Effector CD8-positive, alpha-beta T cell (primary cell): ENCODE measurements at places on chromosomes 3 and 15.

DNA sequence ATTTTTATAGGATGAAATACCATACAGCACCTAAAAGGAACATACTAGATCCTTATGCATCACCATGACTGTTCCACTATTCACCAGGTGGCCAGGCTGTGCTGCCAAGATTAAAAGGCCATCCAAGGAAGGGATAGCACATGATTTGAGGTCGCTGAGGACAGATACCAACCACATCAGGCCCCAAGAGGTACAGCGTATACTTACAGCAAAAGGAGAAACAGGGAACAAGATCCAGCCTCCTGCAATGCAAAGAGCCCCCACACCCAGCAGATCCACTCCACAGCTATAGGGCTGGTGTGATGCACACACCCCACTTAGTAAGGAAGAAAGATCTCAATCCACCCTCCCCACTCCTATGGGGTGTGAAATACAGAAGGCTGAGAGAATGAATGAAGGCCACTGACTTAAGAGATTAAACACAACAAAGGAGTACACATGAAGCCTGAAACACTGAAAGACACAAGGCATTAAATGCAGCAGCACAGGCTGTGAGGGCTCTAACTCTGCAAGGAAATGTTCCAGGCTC, 32.0 kb upstream of the ZNF445 start:
- DNase-seq, result no peak

- no peak for DNase-seq
These were observed 30.9 kb downstream of the WNT7A start for GRCh38 chr3:13849018-13849417.

- DNase-seq, result no peak
These were observed 15.0 kb upstream of the SRP14 start for GRCh38 chr15:40053831-40054604.

DNA sequence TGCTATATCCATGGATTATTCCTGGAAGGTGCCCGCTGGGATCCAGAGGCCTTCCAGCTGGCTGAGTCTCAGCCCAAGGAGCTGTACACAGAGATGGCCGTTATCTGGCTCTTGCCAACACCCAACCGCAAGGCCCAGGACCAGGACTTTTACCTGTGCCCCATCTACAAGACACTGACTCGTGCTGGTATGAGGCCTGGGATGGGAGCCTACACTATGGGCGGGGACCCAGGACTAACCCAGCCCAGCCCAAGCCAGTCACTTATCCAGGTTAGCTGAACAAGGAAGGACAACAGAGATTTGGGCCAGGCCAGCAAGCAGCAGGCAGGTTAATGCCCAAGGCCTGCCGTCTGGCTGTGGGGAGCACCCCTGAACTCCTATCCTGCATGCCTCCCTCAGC, 45.3 kb downstream of the SEMA3G start:
- no peak for DNase-seq

- DNase-seq, result no peak
These were observed 12.4 kb upstream of the ETV5 start for GRCh38 chr3:186121278-186121677.

- DNase-seq, result no peak
These were observed 16.1 kb downstream of the ATP10A start for GRCh38 chr15:25847051-25847450.

- DNase-seq, result no peak
These were observed 143.4 kb downstream of the PTPRG start for GRCh38 chr3:61704807-61705206.

DNA sequence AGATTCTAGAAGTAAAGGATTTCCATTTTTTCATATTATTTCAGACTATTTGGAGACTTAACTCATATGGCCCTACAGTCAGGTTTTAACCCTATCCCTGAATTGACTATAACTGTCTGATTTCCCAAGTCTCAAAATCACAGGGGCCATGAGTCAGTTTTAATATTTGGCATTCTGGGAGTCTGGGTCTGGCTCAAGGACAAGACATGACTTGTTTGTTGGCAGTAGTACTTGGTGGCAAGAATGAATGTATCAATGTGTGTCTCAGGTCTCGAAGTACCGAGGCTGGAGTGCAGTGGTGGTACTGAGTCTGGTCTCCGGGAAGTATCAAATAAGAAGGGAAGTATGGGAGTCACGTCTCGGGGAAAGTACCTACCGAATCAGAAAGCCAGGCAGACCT, 10.8 kb downstream of the UMPS start:
- DNase-seq, result no peak

DNA sequence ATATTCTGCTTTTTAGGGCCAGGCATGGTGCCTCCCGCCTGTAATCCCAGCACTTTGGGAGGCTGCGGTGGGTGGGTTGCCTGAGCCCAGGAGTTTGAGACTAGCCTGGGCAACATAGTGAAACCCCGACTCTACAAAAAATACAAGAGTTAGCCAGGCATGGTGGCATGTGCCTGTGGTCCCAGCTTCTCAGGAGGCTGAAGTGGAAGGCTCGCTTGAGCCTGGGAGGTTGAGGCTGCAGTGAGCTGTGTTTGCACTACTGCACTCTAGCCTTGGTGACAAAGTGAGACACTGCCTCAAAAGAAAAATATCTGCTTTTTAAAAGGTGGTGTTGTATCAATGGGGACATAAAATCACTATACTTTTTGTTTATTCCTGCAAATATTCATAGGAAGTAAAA, 112.8 kb downstream of the C3orf38 start:
- DNase-seq, result no peak

DNA sequence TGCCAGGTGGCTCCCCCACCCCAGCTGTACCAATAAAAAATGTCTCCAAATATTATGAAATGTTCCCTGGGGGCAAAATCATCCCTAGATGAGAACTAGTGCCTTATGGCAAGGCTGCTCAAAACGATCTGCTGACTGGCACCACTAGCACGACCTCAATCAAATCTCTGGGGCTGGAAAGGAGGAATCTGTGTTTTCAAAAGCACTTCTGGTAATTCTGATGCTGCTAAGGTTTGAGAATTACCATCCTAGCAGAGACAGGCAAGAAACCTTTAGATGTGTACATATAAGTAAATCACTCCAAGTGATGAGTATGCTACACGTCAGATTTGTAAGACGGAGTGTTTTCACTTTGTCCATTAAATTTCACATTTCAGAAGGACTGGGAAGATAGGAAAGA, 360.1 kb upstream of the THRB start:
- DNase-seq, result no peak

DNA sequence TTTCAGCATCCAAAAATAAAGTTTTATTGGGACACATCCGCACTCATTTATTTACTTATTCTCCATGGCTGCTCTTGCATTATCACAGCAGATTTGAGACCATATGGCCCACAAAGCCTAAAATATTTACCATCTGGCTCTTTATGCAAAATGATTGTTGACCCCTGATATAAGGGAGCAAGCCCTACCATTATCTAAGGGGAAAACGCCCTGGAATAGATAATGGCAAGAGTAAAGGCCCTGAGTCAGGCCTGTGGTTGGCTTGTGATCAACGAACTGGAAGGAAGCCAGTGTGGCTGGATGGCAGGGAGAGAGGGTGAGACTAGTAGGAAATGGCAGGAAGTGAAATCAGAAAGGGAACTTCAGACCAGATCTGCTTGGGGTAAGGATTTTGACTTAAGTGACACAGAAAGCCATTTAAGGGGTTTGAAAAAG, 24.6 kb upstream of the DMXL2 start:
- no peak for DNase-seq

DNA sequence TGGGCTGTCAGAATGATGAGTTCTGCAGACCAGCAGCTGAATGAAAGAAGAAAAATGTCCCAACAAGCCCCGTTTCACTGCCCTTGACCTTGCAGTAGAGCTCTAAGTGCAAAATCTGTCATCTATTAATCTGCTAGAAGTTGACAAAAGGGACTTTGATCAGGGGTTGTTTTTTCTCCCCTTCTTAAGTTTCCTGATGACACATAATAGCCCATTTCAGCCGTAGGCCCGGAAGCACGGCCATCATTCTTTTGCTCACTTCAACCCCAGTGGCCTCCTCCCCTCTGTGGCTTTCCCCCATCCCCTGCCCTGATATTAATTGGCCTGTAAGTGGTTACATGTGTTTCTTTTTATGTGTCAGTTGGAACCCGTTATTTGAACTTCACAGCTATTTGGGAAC, 298.9 kb downstream of the RPLP1 start:
- DNase-seq, result no peak

DNA sequence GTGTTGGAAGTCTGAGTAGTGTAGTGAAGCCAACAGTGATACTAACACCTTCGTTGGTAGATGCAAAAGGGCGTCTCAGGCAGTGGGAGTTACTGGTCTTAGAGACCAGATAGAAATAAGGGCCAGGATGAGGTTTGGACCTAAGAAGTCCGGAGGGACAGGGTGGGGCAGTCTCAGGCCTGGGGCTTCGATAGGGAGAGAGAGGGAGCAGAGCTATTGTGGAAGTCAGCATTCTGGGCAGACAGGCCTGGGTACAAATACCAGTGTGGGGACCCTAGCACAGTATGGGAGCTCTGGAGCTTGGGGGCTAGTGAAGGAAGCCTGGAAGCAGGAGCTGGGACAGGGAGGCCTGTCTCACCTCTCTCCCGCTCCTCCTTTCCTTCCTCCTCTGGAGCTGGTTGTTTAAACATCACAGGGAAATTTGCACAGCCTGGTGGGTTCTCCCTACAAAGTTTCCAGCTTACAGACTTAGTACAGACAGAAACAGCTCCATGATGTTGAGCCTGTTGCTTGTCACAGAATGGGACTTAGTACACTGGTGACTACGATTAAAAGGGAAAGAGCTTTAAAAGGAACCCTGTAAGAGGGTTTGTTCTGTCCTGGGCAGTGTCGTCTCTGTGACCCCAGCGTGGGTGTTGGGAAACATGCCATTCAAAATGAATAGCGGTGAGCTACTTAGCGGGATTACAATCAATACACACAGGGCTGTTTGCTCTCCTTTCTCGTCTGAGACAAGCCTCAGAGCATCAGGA, 76.4 kb upstream of the TNFAIP8L3 start:
- DNase-seq, result no peak
